ENCODE measurements at places on chromosomes 6 and 20.

DNA sequence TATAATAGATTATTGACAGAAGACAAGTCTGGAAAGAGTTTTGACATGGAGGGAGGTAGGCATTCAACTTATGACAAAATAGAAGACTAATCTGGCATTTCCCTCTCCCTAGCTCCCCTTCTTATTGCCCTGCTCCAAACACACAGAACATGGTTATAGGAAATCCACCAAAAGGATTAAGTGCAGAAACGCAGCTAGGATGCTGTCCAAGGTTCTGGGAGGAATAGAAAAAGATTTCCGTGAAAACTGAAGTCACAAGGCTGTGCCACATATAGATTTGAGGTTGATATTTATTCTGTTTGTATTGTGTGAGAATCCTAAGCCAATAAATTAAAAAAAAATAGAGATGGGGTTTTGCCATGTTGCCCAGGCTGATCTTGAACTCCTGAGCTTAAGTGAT, 107.9 kb upstream of the MAP3K7 start:
- DNase-seq: no peak

DNA sequence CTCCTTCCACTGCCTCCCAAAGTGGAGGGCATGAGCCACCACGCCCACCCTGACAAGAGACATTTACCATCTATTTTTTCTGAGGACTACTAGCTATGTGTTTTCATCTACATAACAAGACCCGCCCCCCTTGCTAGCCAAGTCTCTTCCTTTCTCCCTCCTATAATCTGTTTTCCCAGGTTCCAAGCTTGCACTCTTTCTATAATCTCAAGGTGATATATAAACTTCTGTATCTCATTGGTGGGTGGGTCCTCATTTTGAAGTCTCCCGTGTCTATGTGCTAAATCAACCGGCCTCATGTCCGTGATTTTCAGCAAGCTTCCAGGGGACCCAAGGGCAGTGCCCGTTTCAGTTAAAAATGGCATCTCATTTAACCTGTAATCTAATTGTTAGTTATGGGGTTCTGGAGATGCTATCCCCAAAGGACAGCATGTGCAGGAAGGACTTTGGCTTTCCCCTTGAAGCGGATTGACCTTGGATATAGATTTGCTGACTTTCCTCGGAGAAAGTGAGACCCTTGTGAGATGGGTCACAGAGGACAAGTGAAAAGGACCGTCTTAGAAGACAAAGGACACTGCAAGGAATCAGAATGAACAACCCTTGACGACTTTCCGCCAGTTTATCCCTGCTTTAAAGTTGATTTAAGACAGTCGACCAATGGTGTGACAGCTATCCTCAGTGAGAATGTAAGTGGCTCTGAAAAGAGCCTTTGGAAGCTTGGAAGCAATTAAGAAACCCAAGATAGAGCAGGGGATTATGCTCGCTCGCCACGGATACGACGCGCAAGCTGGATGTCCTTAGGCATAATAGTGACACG, 22.4 kb downstream of the OR2B2 start:
- peak; percentile 16 for DNase-seq

GRCh38 chr20:51640743-51641142, 98.2 kb upstream of the NFATC2 start:
- no peak for DNase-seq

- DNase-seq: no peak
These were observed 2.6 kb downstream of the PRR18 start for GRCh38 chr6:166305562-166306117.

GRCh38 chr20:15162079-15162647, 824.8 kb upstream of the FLRT3 start:
- no peak for DNase-seq

- DNase-seq: peak; percentile 98
These were observed 300.7 kb downstream of the TENT5A start for GRCh38 chr6:81451787-81452186.

- DNase-seq: peak; percentile 54
These were observed 40.2 kb downstream of the PPP1R3G start for GRCh38 chr6:5125152-5126006.

Data from HCT116 (cell line).